ENCODE measurements at places on chromosomes 6 and 20.

- peak; percentile 9 for DNase-seq
Observed at GRCh38 chr6:53361549-53362031, 12.8 kb upstream of the ELOVL5 start.

DNA sequence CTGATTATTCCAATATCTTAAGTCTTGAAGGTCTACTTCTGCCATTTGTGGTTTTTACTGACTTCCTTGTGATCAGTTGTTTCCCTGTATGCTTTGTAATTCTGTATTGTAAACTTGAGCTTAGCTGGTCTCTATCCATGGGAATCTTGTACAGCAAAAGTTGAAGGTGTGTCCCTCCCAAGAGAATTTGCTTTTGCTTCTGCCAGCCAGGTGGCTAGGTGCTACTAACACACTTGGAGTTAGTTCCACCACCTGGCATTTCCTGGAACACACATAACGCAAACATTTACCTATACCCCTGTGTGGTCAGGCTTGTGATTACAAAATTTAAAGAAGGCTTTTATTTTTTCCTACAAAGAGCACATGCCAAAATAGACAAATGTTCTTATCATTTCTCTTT, 141.2 kb downstream of the GRM4 start:
- DNase-seq = no peak

GRCh38 chr6:106967936-106968555, 6.5 kb downstream of the CD24 start:
- no peak for DNase-seq

- no peak for DNase-seq
Observed at GRCh38 chr6:43972179-43972912, 154.9 kb downstream of the MRPL14 start.

GRCh38 chr6:73581293-73581692, 60.5 kb upstream of the EEF1A1 start:
- DNase-seq = no peak

GRCh38 chr6:19798362-19798761, 38.8 kb upstream of the ID4 start:
- no peak for DNase-seq

Data from GOT3 (cell line).